NB4 (cell line): ENCODE measurements at places on chromosomes 16 and 17.
A peak's percentile ranks its signal among the peaks of the same experiment; 100 is the strongest.

DNA sequence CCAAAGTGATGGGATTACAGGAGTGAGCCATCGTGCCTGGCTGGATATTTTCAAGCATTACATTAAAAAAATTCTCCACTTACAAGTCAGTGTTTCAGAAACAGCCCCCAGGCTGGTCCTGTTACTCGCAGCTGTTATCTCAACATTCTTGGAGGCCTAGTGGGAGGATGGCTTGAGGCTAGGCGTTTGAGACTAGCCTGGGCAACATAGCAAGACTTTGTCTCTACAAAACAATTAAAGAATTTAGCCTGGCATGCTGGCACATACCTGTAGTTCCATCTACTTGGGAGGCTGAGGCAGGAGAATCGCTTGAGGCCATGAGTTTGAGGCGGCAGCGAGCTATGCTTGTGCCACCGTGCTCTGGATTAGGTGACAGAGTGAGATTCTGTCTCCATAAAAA lies 26.5 kb upstream of the SPNS3 start:
- no peak for DNase-seq

- no peak for DNase-seq
Measured at GRCh38 chr16:85471469-85472431, 141.4 kb upstream of the GSE1 start.

DNA sequence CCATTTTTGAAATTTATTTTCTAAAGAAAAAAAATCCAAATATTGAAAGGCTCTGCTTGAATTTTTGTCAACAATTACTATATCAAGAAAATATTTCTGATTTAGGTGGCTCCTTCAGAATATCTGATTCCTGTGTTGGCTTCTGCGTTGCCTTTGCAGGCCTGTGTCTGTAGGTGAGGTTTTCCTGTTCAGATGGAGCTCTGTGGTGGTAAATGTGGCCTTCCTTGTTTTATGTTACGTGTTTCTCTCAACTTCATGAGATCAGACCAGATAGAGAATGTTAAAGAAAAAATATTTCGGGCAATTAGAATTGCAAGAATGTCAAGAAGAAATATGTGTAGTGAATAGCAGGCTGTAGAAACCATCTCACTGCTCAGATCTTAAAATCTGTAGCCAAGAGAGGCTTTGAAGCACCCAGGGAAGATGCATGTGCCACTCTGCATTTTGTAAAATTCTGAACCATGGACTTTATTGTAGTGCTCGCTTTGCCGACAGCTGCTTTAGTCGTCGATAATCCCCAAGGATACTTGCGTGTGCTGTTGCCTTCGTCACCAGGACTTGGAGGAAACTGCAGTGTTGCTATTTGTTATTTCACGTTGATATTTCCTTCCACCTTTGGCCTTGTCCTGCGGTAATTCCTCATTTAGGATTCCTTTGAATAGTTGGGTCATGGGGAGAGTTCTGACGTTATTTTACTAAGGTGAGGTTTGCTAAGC lies 69.9 kb downstream of the RPTOR start:
- no peak for DNase-seq

- DNase-seq = no peak
Measured at GRCh38 chr16:12320298-12320706, 343.8 kb downstream of the SNX29 start.

DNA sequence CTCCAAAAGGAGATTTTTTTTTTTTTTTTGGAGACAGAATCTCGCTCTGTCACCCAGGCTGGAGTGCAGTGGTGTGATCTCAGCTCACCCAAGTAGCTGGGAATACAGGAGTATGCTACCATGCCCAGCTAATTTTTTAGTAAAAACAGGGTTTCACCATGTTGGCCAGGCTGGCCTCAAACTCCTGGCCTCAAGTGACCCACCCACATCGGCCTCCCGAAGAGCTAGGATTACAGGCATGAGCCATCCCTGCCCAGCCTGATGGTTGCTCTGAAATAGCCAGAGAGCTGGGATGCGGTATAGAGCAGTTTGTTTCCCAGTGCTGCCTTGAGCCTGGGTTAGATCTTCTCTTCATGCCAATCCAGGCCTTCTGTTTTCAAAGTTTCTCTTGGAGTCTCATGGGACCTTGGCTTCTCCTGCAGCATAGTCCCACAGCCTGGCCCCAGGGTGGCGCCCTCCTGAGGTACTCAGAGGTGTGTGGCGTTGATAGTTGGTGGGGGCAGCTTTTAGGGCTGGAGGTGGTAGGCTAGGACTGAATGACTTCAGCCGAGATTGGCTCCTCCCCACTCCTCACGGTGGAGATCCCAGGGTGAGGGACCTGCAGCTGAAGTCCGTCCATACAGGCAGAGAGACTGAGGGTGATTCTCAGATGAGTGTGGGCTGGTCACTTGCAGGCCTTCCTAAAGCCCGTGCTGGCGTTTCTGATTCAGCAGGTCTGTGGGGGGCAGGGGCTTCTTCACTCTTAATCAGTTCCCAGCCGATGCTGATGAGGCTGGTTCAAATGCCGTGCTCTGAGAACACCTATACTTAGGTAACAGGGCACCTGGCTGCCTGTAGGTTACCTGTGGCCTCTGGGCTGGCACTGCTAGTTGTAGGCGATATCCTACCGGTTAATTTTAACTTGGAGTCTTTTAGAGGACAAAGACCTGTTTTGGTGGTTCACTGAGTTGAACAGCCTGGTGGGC lies 52.0 kb downstream of the TNFRSF13B start:
- no peak for DNase-seq

DNA sequence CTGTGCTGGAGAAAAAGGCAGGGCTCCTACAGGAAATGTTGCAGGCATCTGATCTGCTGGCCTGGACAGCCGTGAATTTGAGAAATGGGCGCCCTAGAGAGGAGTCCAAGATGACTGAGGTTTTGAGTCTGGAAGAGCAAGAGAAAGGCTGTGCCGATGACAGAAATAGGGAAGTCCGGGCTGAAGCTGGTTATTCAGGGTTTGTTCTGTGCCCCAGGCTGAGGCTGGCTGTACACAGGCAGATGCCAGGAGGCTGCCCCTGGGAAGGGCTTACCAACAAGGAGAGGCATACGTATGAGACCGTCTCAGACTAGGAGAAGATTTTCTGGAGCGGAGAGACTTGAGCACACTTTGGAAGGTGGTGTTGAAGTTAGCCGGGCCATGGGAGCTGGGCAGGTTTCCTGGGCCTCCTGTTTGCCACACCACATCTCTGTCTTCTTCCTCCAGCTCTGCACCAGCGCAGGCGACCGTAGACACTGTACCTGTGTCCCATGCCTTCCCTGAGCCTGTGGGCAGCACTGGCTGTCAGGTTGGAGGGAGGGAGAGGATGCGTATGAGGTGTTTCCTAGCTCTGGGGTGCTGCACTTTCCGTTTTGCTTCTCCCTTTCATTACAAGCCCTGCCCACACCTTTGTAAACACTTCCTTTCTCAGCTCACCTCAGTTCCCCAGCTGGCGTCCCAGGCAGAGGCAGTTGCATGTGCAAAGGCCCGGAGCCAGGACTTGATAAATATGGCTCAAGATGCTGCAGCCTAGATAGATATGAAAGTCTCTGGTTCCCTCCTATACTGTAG lies 80.8 kb downstream of the SPECC1 start:
- DNase-seq = no peak

DNA sequence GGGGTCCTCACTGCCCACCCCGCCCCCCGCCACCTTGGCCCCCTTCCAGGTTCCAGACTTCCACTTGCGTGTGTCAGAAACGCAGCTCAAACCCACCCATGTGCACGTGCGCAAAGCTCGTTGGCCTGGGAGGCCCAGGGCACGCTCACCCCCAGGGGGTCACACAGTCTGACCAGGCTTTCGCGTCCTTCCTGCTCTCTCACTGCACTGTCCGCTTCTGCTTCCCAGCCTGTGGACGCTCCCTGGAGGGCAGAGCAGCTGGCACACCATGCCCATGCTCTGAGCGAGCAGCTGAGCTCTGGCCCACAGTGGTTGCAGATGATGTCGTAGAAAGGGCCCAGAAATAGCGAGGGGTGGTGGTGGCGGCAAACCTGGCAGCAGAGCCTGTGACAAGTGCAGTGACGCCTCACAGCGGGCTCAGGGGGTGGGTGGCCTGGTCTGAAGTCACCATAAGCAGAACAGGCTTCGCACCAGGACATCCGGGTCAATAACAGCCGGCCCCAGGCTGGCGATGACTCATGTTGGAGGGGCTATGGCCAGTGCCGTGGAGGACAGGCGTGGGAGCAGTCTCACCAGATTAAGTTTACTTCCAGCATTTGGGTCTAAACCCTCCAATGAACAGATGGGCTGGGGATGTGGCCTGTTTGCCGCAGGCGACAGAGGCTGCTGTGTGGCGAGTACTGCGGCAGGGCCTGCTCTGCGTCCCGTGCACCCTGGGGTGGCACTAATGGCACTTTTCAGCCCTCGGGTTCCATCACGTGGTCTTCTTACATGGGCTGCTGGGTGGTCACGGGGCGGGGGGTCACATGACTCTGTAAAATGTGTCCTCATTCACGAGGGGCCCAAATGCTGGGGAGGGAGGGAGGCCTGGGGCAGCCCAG lies 49.0 kb downstream of the NT5M start:
- peak; percentile 90 for DNase-seq

GRCh38 chr16:89805136-89805905 lies 11.1 kb downstream of the FANCA start:
- no peak for DNase-seq

GRCh38 chr17:14506364-14506763 lies 205.5 kb downstream of the HS3ST3B1 start:
- no peak for DNase-seq

DNA sequence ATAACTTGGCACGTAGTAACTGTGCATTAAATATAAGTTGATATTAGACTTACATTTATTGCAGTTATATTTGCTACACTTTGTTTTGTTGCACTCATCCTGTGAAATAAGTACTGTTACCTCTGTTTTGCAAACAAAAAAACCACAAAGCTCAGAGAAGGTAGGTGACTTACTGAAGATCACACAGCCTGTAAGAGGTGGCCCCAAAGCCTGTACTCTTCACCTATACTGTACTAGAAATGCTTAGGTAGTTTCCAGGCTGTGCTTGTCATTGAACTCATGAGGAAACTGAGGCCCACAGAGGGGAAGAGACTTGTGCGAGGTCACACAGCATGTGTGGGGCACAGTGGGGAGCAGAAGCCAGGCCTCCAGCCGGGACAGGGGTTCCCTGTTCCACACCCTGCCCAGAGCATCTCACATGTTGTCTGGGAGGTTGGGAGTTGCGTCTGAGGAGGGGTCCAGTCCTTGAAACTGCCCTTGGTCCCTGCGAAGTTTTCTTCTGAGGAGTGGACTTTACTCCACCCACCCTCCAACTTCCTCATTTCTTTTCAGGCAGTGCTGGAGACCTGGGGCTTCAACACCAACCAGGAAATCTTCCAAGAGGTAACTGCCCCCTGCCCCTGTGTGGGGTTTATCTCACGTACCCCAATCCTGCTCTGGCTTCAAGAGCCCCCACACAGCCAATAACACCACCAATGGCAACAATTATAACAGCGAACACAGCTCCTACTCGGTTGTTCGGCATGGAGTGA lies 13.0 kb downstream of the CETP start:
- DNase-seq = peak; percentile 76
